ENCODE measurements at places on chromosomes 16 and 17. TPM values are rescaled to one million over a fixed set of nuclear protein-coding genes. Genes with fewer than 3 reads are reported as not detected.
A peak's percentile ranks its signal among the peaks of the same experiment; 100 is the strongest.

- DNase-seq: no peak
These were observed 528 bp downstream of the HAGHL start for GRCh38 chr16:727291-727977.

- DNase-seq: peak; percentile 15
These were observed 30.3 kb upstream of the RPH3AL start for GRCh38 chr17:382644-383533.

The NHLRC4 gene
- 0.11 TPM for total RNA-seq

The CLEC19A gene
- total RNA-seq: not detected

The TAOK2 gene
- total RNA-seq: 87.7 TPM

DNA sequence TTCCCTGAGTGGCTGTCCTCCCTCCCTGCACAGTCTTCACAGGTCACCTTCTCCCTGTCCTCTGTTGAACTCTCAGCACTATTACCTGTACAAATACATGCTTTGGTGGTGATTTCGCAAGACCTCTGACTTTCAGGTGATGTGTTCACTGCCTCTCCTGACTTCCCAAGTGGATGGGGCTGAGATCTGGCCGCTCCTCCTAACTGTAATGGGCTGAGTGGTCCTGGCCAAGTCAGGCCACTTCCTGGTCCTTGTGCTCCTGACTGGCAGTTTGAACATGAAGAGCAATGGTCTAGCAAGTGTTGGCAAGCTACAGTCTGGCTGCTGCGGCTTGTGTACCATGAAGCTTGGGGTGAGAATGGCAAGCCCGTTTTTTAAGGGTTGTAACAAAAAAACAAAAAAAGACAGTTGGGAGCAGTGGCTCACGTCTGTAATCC lies 11.7 kb upstream of the TMED6 start:
- DNase-seq: no peak

The PIK3R6 gene
- total RNA-seq: not detected

The MAP2K6 gene
- 0.26 TPM for total RNA-seq

The EVI2A gene
- total RNA-seq: 53.9 TPM

DNA sequence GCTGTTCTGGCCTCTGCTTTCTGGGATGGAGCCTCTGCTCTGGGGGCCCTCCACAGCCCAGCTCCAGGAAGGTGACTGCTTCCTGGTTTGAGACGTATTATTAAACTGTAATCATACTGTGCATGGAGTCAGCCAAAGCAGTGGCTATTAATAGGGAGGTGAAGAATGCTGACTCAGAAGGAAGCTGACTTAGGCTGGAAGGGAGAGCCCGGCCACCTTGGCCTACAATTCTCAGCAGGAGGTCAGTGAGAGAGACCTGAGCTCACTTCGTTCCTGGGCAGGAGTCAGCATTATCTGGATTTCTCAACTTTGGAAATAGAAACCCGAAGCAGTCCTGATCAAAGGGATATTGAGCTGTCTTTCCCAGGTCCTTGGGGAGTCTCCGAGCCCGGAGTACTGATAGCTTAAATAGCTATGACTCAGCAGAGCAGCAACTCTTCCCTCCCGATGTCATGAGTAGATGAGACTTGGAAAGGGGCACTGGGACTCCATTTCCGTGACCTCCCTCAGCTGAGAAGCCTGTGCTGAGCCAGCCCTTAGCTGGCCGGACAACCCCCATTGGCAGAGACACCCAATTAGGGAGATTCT lies 91.8 kb downstream of the YPEL2 start:
- DNase-seq: peak; percentile 36

DNA sequence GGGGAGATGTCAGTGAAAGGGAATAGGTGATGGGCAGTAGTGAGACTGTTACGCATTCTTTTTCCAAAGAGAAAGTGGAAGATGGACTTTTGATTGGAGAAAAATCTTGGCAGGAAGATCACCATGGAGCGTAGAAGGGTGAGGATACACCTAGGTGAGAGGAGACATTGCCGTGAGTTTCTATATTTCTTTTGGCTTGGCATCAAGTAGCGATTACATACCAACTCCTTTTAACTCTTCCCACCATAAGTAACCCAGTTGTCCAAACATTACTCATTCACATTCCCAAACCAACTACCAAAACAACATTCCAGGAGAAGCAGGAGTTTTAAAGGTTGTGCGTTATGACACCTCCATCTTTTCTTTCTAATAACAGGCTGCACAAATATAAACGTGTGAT lies 10.7 kb upstream of the KRT28 start:
- peak; percentile 42 for DNase-seq

DNA sequence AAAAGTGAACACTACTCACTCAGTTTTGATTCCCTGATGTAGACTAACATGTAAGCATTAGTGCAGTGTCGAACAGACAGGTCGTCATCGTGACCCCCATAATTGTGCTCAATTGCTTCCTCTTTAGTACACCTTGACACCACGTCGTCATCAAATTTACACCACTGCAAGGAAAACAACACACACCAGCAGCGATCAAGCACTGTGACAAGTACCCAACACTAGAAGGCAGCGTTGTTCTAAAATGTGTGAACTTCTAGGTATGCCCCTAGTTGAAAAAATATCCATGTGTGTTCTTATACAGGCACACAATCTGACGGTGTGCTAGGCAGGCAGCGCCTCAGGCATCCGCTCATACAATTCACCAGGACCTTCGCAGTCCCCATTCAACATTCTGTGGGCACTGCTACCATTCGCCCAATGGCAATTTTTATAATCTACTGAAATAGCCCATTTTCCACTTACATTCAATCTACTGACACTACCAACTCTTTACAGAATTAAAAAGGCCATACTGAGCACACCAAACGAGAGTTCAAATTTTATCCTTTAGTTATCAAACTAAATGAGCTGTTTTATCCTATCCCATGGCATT lies 23.1 kb downstream of the LITAFD start:
- DNase-seq: peak; percentile 33

- no peak for DNase-seq
These were observed 61.2 kb downstream of the USP32 start for GRCh38 chr17:60330731-60331130.

- DNase-seq: no peak
These were observed 745.2 kb downstream of the WWOX start for GRCh38 chr16:78844682-78845081.

GRCh38 chr17:46832331-46832821 lies 13.9 kb upstream of the WNT3 start:
- DNase-seq: no peak

GRCh38 chr16:46974352-46974751 lies 878 bp upstream of the DNAJA2 start:
- no peak for DNase-seq

Measured in LHCN-M2 (cell line).